ENCODE measurements at places on chromosomes 16 and 17.

- no peak overlapping the region for H3K27ac ChIP-seq
- H3K4me1 ChIP-seq, result no peaks in the 10 kb centered on the region
- DNase-seq, result no peak
- H3K27me3 ChIP-seq, result no peaks in the 10 kb centered on the region
- H3K4me3 ChIP-seq, result no peak overlapping the region
- H3K36me3 ChIP-seq, result no peaks in the 10 kb centered on the region
Observed at GRCh38 chr16:27651301-27651700, 101.4 kb downstream of the KATNIP start.

DNA sequence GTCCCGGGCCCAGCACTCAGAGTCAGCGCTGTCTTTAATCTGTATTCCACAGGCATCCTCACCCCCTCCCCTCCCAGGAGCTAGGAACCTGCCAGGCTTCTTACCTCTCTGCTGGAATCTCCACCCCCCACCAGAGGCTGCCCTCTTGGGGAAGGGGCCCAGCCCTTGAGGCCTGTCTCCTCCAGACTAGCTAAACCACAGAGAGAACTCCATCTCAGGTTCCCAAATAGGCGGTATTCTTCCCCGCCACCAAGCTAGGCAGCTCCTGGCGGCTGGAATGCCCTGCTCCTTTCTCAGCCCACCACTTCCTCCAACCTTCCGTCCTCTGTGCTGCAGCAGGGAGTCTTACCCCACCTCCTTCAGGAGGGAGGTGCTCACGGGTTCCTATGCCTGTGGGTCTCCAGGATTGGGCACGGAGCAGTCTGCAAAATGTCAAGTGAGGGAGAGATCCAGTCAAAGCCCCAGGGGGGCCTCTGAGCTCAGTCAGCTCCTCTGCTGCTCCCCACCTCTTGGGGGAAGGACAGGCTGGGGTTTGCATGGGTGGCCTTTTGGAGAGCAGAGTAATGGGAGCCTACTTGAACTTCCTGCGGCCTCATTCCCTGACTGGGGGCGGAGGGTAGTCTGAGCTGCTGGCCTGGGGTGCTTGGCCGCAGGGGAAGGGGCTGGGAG is 55.7 kb downstream of the SREBF1 start:
- H3K36me3 ChIP-seq, result no peaks in the 10 kb centered on the region
- H3K27me3 ChIP-seq, result peaks cover 18% of the 10 kb centered on the region
- H3K27ac ChIP-seq, result no peak overlapping the region

DNA sequence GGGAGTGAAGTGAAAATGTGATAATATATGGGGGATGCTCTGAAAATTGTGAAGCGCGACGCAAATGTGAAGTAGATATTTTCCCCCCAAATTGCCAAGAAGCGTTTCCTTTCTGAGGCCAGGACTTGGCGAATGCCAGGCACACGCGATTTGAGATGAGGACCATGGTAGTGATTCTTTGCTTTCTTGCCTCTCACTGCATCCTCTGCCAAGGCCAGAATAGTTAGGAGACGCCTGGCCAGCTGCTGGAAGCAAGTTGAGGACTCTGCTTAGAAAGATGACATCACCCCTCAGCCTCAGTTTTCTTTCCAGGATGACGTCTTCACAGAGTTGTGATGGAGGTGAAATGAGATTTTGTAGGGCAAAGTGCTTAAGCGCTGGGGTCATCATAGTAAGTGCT is 25.9 kb downstream of the PIPOX start:
- H3K36me3 ChIP-seq, result no peaks in the 10 kb centered on the region
- H3K27ac ChIP-seq, result no peak overlapping the region
- H3K27me3 ChIP-seq, result no peaks in the 10 kb centered on the region
- DNase-seq, result no peak

GRCh38 chr16:84780544-84781376 is 39.0 kb upstream of the CRISPLD2 start:
- no peak for DNase-seq
- no peak overlapping the region for H3K4me3 ChIP-seq
- H3K36me3 ChIP-seq, result peaks cover 24% of the 10 kb centered on the region
- H3K4me1 ChIP-seq, result no peaks in the 10 kb centered on the region
- H3K27me3 ChIP-seq, result no peaks in the 10 kb centered on the region

DNA sequence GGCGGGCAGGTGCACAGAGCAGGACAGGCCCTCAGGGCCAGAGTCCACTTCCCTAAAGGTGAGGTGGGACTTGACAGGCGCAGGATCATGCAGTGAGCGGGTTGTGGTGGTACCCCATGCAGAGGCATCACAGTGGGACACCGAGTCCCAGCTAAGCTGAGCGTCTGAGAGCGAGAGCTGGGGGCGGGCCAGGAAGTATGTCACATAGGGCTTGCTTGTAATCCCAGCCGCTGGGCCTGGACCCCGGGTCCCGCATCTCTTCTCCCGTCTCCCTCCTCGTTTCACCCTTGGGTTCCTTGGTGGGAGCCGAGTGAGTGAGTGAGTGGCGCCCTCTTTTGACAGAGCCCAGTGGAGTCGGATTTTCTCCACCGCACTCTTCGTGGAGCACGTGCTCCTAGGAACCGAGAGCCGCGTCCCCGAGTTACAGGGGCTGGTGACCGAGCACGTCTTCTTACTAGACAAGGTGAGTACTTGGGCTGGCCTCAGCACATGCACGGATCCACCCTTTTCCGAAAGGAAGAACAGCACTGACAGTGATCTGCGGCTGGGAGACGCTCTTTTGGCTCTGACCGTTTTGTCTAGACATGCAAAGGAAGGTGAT is 50.8 kb upstream of the ENDOV start:
- H3K4me1 ChIP-seq, result no peaks in the 10 kb centered on the region
- no peaks in the 10 kb centered on the region for H3K27me3 ChIP-seq
- no peak overlapping the region for H3K4me3 ChIP-seq
- H3K36me3 ChIP-seq, result peaks cover 84% of the 10 kb centered on the region
- H3K27ac ChIP-seq, result no peak overlapping the region
- DNase-seq, result no peak

GRCh38 chr16:21057875-21058274 is 92.8 kb downstream of the DNAH3 start:
- H3K36me3 ChIP-seq, result no peaks in the 10 kb centered on the region
- H3K4me1 ChIP-seq, result no peaks in the 10 kb centered on the region

DNA sequence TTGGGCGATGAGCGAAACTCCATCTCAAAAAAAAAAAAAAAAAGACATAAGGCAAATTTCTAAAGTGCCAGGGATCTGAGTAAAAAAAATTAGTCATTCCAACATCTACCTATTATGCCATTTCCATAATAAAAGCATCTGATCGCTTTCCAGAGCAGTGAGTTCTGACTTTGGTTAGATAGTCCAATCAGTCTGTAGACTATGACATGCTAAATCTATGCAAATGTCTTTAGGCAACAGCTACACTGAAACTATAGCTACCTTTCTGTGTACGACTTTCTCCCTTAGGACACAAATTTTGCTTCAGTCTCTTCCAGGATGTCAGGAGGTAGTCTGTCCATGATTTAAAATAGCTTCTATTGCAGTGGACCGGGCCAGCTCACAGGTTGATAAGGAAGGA is 58.9 kb upstream of the ARHGAP44 start:
- no peaks in the 10 kb centered on the region for H3K36me3 ChIP-seq
- DNase-seq, result no peak
- no peaks in the 10 kb centered on the region for H3K27me3 ChIP-seq
- H3K4me3 ChIP-seq, result no peak overlapping the region
- no peaks in the 10 kb centered on the region for H3K4me1 ChIP-seq
- H3K27ac ChIP-seq, result no peak overlapping the region

- peaks cover 10% of the 10 kb centered on the region for H3K4me1 ChIP-seq
- H3K27ac ChIP-seq, result no peak overlapping the region
- DNase-seq, result no peak
- H3K27me3 ChIP-seq, result peaks cover 70% of the 10 kb centered on the region
- no peak overlapping the region for H3K4me3 ChIP-seq
- peaks cover 2% of the 10 kb centered on the region for H3K36me3 ChIP-seq
Observed at GRCh38 chr17:49989518-49989880, 5.5 kb downstream of the DLX3 start.

DNA sequence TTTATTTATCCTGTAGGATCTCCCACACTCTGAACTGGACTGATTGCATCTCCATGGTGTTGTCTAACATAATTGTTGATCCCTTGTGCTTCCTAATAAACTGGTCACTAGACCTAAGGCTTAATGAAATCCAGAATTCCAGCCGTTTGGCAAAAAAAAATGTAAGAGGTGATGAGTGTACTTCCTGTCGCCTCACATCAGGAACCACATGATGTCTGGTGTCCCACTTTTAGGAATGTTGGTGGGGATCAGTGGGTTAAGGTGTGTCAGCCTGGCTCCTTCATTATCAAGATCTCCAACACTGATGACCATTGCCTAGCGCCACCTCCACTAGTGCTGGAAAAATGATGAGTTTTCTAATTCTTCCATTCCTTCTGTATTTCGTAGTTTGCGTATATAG is 18.6 kb upstream of the LONP2 start:
- DNase-seq, result no peak
- no peaks in the 10 kb centered on the region for H3K36me3 ChIP-seq
- no peaks in the 10 kb centered on the region for H3K4me1 ChIP-seq

DNA sequence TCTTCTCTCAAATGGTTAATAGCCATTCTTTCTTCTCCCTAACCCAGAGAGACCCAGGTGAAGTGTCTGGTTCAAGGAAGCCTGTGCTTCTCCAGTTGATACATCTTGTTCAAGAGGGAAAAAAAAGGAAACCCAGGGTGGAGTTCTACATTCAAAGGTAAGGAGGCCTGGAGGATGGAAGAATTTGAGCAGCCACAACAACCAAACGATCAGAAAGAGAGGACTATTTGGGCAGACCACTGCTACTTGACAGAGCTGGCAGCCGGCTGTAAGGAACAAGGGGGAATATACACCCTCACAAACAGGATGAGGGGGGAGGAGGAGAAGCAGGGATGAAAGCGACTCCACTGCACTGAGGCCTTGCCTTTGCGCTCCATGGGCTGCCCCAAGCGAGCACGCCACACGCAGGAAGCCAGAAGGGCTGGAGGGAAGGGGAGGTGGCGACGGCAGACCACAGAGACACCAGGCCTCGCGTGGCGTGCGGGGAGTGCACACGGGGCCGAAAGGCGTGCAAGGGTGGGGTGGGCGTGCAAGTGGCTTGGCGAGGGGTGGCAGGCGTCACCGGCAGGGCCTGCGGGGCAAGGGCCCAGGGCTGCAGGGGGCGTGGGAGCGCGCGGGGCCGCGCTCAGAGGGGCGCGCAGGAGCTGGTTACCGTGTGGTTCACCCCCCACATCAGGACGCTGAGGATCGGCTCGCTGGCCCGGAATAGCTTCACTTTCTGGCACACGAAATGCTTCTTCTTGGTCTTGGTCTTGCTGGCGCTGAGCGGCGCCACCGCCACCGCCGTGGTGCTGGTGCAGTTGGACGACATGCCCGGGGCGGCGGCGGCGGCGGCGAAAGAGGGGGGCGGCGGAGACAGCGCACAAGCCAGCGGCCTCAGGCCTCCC is 499 bp downstream of the PIP4K2B start:
- DNase-seq, result peak; percentile 69
- peaks cover 37% of the 10 kb centered on the region for H3K4me1 ChIP-seq
- peak overlapping the region; percentile 91 for H3K27ac ChIP-seq
- peaks cover 49% of the 10 kb centered on the region for H3K36me3 ChIP-seq

- peaks cover 12% of the 10 kb centered on the region for H3K36me3 ChIP-seq
- no peaks in the 10 kb centered on the region for H3K27me3 ChIP-seq
- H3K27ac ChIP-seq, result peak overlapping the region; percentile 74
- DNase-seq, result no peak
- H3K4me1 ChIP-seq, result peaks cover 33% of the 10 kb centered on the region
Observed at GRCh38 chr16:31093132-31093703, 1.4 kb downstream of the VKORC1 start.

- peaks cover 71% of the 10 kb centered on the region for H3K4me1 ChIP-seq
- no peaks in the 10 kb centered on the region for H3K36me3 ChIP-seq
- H3K4me3 ChIP-seq, result peak overlapping the region; percentile 73
- peak; percentile 53 for DNase-seq
- peak overlapping the region; percentile 94 for H3K27ac ChIP-seq
Observed at GRCh38 chr16:57134982-57135381, 42.6 kb downstream of the CPNE2 start.

GRCh38 chr17:76132574-76133338 is 8.3 kb downstream of the FOXJ1 start:
- H3K27ac ChIP-seq, result no peak overlapping the region
- no peak for DNase-seq
- H3K4me3 ChIP-seq, result no peak overlapping the region

- H3K36me3 ChIP-seq, result peaks cover 69% of the 10 kb centered on the region
- H3K4me3 ChIP-seq, result peak overlapping the region; percentile 99
- H3K27ac ChIP-seq, result peak overlapping the region; percentile 99
- peak; percentile 95 for DNase-seq
- H3K4me1 ChIP-seq, result peaks cover 58% of the 10 kb centered on the region
Observed at GRCh38 chr16:31713071-31713944, 160.3 kb upstream of the ZNF267 start.

GRCh38 chr17:6177941-6178694 is 107.9 kb downstream of the WSCD1 start:
- no peaks in the 10 kb centered on the region for H3K27me3 ChIP-seq
- no peaks in the 10 kb centered on the region for H3K4me1 ChIP-seq
- no peak for DNase-seq

DNA sequence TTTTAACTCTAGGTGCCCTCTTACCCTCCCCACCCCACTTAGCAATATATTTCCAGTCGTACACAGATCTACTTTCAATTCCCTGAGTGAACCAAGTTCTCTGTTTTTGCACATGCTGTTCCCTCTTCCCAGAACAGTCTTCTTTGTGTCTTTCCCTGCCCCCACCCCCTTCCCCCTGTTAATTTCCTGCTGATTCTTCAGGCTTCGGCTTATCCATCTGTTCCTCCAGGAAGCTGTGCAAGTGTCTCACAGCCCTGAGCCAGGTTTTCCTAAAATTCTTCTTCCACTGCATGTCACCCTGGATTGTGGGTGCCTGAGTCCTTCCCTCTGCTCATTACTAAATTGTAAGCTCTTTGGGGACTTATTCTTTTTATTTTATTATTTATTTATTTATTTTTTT is 12.4 kb upstream of the SPOP start:
- peaks cover 42% of the 10 kb centered on the region for H3K4me1 ChIP-seq
- H3K4me3 ChIP-seq, result no peak overlapping the region
- no peaks in the 10 kb centered on the region for H3K27me3 ChIP-seq
- DNase-seq, result no peak
- peaks cover 14% of the 10 kb centered on the region for H3K36me3 ChIP-seq
- peak overlapping the region; percentile 71 for H3K27ac ChIP-seq

GRCh38 chr17:15501282-15501681 is 33.9 kb upstream of the CDRT4 start:
- H3K27ac ChIP-seq, result no peak overlapping the region
- no peak overlapping the region for H3K4me3 ChIP-seq
- H3K4me1 ChIP-seq, result peaks cover 5% of the 10 kb centered on the region
- H3K27me3 ChIP-seq, result no peaks in the 10 kb centered on the region

GRCh38 chr16:3074860-3075522 is 9.6 kb downstream of the IL32 start:
- peaks cover 91% of the 10 kb centered on the region for H3K4me1 ChIP-seq
- H3K36me3 ChIP-seq, result peaks cover 41% of the 10 kb centered on the region

DNA sequence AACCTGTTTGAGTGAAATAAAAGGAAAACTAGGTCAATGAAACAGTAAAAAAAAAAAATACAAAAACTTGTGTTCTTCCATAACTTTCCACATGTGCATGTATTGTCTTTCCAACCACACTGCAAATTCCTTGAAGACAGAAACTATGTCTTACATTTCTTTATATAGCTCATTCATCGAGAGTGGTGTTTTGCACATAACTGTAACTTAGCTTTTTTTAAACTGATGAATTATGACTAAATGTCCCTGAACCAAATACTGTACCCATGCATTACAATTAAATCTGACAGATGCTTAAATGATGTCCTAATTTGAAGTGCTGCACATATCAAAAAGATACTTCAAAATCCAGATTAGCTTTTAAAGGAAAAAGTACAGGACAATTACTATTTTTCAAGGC is 50.1 kb downstream of the BRIP1 start:
- H3K27ac ChIP-seq, result no peak overlapping the region
- H3K27me3 ChIP-seq, result no peaks in the 10 kb centered on the region
- H3K4me3 ChIP-seq, result no peak overlapping the region
- peaks cover 1% of the 10 kb centered on the region for H3K4me1 ChIP-seq
- no peak for DNase-seq
